Activated naive CD8-positive, alpha-beta T cell treated with anti-CD3 and anti-CD28 coated beads for 36 hours (primary cell): ENCODE measurements at places on chromosomes 13 and 19.

DNA sequence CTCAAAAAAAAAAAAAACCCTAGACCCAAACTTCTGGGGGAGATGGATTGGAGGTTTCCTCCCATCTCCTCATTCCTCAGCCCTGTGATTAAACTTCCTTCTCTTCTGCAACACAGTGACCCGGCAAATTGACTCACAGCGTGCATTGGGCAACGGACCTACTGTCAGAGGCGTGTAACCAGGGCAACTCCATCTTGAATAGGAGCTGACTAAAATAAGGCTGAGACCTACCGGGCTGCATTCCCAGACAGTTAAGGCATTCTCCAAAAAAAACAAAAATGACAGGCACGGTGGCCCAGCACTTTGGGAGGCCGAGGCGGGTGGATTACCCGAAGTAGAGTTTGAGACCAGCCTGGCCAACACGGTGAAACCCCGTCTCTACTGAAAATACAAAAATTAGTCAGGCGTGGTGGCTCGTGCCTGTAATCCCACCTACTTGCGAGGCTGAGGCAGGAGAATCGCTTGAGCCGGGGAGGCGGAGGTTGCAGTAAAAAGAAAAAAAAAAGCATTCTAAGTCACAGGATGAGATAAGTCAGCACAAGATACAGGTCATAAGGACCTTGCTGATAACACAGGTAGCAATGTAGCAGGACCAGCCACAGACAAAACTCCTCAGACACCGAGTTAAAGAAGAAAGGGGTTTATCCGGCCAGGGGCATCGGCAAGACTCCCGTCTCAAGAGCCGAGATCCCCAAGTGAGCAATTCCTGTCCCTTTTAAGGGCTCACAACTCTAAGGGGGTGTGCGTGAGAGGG, 5.4 kb upstream of the NLRP7 start:
- DNase-seq, result no peak

- DNase-seq, result no peak
Measured at GRCh38 chr13:70955887-70956286, 847.6 kb upstream of the KLHL1 start.

DNA sequence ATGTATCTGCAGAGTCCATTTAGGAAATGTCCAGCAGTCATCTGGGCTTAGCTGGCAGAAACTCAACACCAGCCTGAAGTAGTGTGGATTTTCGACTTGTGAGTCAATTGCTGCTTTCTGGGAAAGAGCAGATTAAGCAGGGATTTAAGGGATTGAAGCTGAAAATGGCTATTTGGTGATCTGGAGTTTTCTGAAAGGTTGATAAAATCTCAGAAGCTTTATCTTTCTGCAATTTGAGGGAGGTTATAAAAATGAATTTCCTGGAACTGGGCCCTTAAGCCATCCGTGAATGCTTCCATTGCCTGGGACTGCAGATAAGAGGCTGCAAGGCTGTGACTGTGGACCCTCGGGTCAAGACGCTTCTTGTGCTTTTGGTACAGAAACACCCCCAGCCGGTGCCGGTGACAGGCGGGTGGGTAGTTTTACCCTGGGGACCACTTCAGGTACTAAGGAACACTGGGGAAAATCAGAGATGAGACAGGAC, 61.5 kb downstream of the COL4A1 start:
- DNase-seq, result no peak

- DNase-seq, result no peak
Measured at GRCh38 chr19:49957262-49957915, 3.6 kb downstream of the SIGLEC11 start.

GRCh38 chr19:5950741-5951140, 27.2 kb downstream of the RANBP3 start:
- no peak for DNase-seq

DNA sequence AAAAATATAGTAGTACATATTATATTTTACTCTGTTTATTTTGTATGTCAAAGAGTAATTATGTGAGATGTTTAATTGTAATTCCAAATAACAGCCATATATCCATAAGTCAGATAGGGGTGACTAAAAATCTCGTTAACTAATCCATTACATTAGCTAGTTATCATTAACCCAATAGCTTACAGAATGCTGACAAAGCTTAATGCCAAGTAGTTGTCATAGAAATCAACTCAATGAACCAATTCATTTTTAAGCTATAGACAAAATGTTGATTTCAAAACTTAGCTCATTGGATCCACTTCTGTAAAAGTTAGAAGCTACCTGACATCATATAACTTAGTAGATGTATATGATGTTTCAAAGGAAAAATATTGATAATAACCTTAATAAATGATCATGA, 206.7 kb upstream of the SLITRK1 start:
- no peak for DNase-seq

DNA sequence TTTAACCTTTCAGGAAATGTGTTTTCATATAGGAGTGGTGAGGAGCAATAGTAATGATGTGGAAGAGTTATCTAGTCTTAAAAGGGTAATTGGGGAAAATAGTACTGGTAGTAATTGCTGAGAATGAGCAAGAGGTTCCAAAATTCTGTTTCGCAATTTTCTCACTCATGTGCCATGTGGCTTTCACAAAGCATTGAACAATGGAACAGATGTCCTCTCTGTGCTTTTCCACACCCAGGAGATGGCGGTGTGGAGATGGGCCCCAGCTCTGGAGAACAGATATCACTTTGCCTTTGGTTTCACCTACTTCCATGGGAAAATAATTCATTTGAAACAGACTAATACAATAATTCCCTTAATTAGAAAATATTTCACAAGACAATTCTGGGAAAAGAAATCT, 170.0 kb upstream of the SLC10A2 start:
- DNase-seq, result no peak

DNA sequence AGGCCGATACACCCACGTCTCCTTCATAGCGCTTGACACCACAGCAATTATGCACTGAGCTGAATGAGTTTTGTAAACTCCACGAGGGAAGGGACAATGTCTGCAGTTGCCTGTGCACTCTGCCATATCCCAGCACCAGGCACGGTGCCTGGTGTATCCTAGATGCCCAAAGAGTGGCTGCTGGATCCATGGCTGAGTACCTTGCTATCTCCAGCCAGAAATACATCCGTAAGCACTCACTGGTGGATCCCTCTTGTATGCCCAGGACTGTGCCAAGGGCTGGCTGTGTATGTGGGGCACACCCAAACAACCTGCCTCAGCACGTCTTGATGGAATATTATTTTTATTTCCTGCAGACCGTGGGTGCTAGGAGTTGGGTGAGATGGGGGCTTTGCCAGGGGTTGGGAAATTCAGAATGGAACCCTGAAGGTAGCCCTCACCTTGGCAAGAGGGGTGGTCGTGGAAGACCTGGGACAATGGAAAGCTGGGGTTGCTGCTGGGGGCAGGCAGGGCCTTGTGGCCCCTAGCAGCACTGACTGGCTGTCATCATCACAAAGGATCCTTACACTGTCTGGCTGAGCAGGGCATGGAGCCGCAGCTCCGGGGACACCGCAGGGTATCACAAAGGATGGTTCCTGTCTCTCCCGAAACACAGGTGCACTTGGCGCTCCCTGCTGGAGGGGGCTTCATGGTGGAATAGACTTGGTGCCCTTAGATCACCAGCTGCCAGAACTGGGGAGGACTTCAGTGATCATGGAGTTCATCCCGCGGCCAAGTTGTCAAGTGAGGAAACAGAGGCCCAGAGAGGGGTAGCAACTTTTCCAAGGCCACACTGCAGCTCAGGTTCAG, 131.3 kb downstream of the URI1 start:
- DNase-seq, result no peak

GRCh38 chr13:29471551-29471950, 123.9 kb downstream of the SLC7A1 start:
- no peak for DNase-seq

- DNase-seq, result no peak
Measured at GRCh38 chr19:40607311-40608239, 6.4 kb downstream of the LTBP4 start.

DNA sequence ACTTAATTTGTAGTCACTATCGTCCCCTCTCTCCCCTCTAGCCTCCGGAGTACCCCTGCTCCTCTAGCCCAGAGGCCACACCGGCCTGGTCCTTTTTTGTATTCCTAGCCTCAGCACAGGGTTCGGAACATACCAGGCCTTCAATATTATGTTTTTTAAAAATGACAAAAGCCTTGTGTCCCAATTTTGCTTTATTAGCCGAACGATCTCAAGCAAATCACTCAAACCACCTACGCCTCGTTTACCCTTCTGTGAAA, 463 bp upstream of the POMP start:
- no peak for DNase-seq

DNA sequence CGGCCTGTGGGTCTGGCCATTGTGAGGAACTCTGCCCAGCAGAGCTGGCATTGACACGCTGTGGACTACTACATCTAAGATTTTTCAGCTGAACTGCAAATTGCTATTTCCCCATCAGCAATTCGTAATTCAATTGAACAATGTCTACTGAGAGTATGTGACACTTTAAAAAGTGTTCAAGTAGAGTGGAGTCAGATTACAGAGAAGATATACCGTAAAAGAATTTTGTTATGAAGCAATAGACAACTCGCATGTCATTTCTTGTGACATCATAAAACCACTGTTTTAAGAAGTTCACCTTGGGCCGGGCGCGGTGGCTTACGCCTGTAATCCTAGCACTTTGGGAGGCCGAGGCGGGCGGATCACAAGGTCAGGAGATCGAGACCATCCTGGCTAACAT, 32.5 kb upstream of the C1QTNF9 start:
- no peak for DNase-seq

- no peak for DNase-seq
Measured at GRCh38 chr13:82934000-82934399, 948.3 kb downstream of the SLITRK1 start.

GRCh38 chr19:40263440-40264313, 21.5 kb downstream of the AKT2 start:
- no peak for DNase-seq

GRCh38 chr13:102905905-102906771, 60.3 kb downstream of the ERCC5 start:
- DNase-seq, result no peak

GRCh38 chr13:111898956-111899713, 167.8 kb upstream of the SOX1 start:
- no peak for DNase-seq

DNA sequence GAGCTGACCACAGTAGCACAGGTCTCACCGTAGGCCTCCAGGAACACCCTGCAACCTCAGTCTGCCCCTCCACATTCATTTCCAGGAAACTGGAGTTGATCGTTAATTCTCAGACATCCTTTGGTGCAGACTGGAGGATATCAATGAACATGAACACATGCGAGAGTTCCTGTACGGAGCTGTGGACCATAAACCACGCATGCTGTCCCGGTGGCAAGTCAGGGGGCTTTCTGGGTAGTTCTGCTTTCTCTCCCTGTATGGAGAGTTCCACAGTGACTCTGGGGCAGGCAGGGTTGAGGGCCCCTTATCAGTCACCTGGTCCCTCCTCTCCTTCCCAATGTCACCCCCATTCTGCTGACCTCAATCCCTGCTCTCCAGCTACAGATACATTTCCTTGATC, 55.5 kb upstream of the URI1 start:
- DNase-seq, result no peak

DNA sequence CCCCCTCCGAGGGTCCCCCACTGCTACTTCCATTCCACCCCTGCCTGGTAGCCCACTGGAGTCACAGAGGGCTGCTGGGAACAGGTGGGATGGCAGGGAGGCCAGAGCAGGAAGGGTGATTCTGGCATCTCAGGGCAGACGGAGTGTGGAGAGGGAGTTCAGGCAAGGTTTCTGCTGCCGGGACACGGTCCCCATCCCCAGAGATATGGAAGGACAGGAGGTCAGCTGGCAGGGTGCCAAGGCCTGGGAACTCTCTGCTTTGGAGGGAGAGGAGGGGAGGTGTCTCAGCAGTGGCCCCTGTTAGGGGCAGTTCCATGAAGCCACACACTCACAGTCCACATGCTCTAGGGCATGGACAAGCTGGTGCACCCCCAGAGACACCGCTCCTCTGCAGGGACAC, 68.1 kb downstream of the CHST8 start:
- DNase-seq, result no peak

DNA sequence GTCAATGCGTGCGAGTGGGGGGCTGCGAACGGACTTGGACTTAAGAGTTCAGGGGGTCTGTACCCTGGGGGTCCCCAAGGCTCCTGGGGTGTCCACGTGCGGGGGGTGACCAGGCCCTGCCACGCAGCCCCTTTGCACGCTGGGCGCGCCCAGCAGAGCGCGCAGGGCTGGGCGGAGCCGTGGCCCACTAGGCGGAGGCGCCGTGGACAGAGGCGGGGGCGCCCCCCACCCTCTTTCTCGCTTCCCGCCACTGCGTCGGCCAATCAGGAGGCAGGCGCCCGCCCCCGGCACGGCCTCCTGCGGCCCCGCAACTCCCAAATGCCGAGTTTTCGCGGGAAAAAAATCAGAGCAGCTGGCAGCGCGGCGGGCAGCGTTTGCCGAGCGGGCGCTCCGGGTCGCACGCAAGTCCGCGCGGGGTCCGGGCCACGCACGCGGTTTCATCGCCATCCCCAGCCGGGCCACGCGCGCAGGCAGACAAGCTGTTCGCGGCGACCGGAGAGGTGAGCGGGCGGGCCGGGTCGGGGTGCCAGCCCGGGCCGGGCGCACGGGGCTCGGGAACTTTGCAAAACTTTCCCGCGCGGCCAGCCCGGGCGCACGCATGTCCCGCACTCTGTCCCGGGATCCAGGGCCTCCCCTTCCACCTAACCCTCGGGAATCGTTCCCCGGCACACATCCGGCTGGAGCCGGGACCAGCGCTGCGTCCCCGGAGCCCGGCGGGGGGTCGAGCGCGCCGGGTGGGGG, at the start of gene UHRF1:
UHRF1 (plus strand) TSS at position 346 of the 741 bp plus-strand sequence. CDS start 1,385 bp downstream, outside the sequence.
- DNase-seq, result peak; percentile 87

- DNase-seq, result peak; percentile 76
Measured at GRCh38 chr19:10424011-10424637, 3.8 kb downstream of the PDE4A start.

DNA sequence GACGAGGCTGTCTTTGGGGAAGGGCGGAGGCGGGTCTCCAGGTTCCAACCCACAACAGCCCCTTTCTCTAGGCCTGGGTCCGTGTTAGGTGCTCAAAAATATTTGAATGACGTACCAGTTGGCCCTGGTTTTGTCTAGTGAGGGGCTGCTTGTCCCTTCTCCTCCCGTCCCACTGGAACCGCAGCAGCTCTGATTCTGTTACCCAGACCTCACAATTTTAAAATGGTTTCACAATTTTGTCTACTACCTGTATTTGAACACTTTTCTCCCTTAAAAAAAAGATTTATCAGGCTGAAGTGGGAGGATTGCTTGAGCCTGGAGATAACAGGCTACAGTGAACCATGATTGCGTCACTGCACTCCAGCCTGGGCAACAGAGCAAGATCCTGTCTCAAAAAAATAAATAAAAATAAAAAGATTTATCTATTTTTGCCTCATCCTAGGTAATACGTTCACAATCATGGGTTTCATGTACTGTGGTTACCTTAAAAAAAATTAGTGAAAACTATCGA, 1.3 kb upstream of the IRF2BP1 start:
- no peak for DNase-seq
